ENCODE measurements at places on chromosomes 12 and 14.

DNA sequence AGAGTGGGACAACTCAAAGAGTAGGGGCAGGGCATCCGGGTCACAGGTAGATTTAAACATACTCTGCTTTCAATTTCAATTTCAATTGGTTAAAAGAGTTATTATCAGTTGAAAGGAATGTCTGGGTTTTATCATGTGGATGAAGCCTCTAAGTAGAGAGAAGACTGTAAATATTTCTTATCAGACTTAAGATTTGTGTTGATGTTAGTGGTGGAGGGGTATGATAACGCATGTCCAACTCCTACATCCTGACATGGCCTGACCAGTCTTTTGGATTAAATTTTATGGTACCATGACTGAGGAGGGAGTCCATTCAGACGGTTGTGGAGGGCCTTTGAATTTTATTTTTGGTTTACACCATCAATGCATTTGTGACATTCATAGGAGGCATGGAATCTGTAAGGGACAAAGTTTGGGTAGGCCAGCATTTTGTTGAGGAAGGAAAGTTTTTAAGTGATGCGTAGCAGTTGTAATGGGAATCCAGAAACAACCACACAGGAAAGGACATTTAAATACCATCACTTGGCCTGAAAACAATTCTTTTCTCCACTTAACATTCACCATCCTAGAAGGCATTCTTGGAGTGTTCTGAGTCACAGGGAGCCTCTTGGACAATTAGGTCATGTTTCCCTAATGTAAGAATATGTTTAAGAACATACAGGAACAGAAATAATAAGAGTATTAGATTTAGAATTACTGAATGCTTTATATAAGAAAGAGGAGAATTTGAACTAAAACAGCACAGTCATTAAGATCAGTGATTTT, 371.9 kb downstream of the ATP23 start:
- no peak for DNase-seq

DNA sequence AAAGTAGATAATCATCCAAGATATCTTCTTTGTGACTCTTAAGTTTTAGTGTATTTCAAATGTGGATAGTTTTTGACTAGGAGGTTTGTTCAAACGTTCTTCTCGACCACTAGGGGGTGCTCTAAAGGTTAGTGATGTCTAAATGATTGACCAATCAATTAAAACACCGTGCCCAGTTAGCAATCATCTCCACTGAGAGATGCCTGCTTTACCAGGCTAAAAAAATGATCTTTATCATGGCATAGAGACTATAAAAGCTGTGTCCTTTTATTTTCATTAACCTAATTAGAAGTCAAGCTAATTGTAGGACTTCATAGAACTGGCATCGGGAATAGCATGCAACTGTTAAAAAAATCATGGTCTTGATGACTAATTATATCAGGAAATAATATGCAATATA, 153.9 kb downstream of the PRKCH start:
- no peak for DNase-seq

- DNase-seq = no peak
Observed at GRCh38 chr14:71654810-71655209, 277.4 kb upstream of the RGS6 start.

DNA sequence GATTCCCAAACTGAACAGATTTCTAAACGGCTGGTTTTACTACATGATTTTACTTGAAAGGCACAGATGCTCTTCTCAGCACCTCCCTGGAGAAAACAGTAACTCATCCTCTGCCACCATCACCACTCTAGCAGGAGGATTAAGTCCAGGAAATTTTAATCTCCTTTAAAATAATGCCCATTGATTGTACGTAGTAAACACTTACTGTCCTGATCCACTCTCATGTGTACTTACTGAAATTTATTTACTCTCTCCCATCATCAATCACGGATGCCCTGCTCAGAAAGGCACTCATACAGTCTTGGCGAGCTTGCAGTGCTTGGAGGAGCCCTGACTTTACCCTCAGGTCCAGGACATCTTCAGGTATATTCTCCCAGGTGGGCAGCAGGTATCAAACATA, 239.8 kb upstream of the EGLN3 start:
- no peak for DNase-seq

- no peak for DNase-seq
Observed at GRCh38 chr12:6390084-6390799, 6.3 kb downstream of the LTBR start.

DNA sequence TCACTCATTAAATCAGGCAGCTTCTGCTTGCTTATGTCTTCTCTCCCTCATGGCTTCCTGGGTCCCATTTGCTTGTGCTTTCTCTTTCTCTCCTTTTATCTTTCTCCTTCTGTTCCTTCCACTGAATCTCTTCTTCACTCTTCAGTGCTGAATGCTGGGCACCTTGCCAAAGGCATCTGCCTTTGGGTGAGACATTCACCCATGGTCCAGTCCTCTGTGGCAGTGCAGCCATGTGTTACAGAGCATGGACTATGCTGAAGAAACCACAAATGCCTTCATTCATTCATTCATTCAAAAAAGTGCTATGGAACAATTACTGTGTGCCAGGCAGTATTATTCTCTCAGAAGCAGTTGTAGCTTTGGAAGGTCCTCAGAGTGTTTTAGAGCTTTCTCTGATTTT, 344.4 kb upstream of the STXBP6 start:
- DNase-seq = no peak

GRCh38 chr12:83664650-83665049, 977.9 kb downstream of the TMTC2 start:
- no peak for DNase-seq

- no peak for DNase-seq
Observed at GRCh38 chr14:24978862-24979724, 70.9 kb downstream of the STXBP6 start.

DNA sequence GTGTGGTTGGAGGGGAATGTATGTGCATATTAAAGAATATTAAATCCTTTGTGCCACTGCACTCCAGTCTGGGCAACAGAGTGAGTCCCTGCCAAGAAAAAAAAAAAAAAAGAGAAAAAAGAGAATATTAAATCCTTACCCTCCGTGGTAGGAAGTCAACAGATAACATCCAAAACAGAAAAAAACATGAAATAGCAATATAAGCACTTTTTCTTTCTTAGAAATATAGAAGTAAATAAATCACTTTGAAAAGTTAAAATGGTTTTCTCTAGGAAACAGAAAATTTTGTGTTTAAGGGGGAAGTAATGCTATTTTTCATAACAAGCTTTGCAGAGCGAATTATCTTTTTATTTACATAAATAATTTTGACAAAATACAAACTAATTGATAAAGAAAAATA, 17.6 kb downstream of the SOS2 start:
- no peak for DNase-seq

DNA sequence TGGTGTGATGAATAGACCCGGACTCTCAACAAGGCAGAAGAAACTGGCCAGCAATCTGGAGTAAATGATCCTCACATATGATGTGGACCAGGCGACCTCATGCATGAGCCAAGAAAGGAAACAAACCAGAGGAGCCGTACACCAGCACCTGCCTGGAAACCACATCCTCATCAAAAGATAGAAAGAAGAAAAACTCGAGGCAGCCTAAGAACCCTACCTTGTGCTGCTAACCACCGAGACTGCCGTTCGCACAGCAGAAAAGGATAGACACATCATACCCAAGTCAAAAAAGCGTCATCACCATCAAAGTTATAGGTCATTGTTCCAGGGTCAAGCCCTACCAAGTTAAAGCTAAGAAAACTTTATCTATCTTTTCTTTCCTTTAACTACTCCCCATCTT, 66.7 kb downstream of the RESF1 start:
- DNase-seq = peak; percentile 15

DNA sequence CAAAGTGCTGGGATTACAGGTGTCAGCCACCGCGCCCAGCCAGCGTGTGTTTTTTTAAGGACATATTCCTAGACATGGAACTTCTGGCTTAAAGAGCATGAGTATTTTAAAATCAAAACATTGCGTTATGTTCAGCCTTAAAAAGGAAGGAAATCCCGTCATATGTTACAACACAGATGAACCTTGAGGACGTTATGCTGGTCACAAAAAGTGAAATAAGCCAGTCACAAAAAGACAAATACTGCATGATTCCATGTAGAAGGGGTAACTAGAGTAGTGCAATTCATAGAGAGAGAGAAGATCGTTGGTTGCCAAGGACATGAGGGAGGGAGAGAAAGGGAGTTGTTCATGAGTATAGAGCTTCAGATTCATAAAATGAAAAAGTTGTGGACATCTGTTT, 53.9 kb downstream of the ACACB start:
- DNase-seq = no peak

GRCh38 chr12:59940631-59941342, 345.0 kb downstream of the SLC16A7 start:
- no peak for DNase-seq

DNA sequence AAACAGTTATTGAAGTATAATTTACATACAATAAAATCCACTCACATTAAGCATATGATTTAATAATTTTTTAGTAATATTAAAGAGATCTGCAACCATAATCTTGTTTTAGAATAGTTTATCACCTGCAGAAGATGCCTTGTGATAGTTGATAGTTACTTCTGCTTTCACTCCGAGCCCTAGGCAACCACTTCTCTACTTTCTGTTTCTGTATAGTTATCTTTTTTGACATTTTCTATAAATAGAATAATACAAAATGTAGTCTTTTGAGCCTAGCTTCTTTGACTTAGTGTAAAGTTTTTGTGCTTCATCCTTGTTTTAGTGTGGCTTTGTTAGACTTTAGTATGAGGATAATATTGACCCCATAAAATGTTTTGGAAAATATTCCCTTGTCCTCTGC, 111.0 kb downstream of the MNAT1 start:
- DNase-seq = no peak

GRCh38 chr14:30482276-30482675, 76.7 kb upstream of the G2E3 start:
- DNase-seq = no peak

DNA sequence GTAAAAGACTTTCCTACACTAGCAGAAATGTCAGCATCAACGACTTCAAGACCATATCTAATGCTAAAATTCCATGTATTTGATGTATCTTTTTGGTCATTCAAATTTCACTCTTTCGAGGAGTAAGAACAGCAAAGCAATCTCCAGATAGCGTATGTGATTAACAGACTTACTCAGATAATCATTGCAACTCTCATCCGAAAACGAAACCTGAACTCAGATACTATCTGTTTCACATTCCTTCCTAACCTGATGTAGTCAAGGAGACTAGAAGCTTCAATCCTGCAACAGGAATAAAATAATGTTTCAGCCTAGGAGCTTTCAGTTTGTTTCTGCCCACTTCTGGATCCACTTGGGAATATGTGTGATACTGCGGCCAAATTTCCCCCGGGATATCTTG, 286.3 kb downstream of the NUAK1 start:
- no peak for DNase-seq

GRCh38 chr14:23512156-23512555, 39.4 kb downstream of the ZFHX2 start:
- DNase-seq = no peak

GRCh38 chr14:79749065-79749464, 462.2 kb downstream of the DIO2 start:
- no peak for DNase-seq

DNA sequence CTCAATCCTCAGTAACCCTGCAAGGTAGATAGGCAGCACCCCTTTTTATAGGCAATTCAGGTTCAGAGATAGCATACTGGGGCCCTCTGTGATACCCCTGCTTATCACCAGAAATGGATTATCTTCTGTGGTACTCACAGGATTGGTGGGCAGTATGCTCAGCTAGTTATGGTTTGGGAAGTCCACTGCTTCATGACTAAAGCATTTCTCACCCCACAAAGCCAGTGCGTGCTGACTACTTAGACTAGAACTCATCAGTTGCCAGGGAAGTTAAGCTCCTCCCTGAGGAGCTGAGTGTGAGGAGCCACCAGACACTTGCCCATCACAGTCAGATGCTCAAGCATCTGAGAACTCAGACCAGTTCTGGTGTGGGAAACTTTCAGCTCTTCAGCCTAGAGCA, 76.3 kb downstream of the SCAF11 start:
- no peak for DNase-seq

- no peak for DNase-seq
Observed at GRCh38 chr12:107515446-107515958, 170.1 kb upstream of the PWP1 start.

DNA sequence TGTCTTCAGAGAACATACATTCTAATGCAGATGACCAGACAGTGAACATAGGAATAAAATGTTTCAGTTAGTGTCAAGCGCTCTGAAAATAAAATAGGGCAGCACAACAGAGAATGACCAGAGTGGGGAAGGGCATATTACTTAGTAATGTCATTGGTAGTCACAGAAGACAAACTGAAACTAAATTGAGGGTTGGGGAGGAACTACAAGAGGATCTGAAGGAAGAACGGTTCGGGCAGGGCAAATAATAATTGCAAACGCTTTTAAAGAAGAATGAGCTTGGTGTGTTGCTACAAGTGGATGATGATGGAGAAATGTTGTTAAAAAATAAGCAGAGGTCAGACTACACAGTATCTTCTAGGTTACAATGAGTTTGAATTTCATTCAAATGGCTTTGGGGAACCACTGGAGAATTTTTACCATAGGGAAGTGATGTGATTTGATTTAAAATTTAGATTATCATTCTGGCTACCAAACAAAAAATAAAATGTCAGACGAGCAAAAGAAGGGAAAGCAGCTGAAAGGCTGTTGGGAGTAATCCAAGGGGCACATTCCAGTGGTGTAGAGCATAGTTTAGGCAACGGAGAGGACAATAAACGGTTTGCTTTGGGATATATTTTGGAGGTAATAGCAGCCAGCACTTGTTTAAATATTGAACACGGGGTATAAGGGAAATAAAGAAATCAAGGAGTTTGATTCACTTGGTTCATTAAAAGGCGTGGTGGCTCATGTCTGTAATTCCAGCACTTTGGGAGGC, 56.3 kb upstream of the SLC6A13 start:
- DNase-seq = no peak

- DNase-seq = no peak
Observed at GRCh38 chr14:38107216-38107631, 100.5 kb upstream of the SSTR1 start.

- DNase-seq = no peak
Observed at GRCh38 chr12:43123461-43123860, 428.5 kb downstream of the ADAMTS20 start.

DNA sequence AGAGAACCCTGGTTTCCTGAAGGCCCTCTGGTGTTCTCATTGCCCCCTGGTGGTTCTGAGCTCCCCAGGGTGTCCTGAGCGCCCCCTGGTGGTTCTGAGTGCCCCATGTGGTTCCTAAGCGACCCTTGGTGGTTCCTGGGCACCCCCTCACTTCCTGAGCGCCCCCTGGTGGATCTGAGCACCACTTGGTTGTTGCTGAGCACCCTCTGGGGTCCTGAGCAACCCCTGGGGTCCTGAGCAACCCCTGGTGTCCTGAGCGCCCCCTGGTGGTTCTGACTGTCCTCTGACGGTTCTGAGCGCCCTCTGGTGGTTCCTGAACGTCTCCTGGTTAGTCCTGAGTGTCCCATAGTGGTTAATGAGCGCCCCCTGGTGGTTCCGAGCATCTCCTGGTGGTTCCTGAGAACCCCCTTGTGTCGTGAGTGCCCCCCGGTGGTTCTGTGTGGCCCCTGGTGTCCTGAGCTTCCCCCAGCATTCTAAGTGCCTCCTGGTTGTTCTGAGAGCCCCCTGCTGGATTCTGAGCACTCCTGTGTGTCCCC, 568.3 kb downstream of the TMEM121 start:
- DNase-seq = peak; percentile 66
